Myocyte (in vitro differentiated cells): ENCODE measurements at places on chromosomes 7 and 10. TPM values are rescaled to one million over a fixed set of nuclear protein-coding genes. Genes with fewer than 3 reads are reported as not detected.

DNA sequence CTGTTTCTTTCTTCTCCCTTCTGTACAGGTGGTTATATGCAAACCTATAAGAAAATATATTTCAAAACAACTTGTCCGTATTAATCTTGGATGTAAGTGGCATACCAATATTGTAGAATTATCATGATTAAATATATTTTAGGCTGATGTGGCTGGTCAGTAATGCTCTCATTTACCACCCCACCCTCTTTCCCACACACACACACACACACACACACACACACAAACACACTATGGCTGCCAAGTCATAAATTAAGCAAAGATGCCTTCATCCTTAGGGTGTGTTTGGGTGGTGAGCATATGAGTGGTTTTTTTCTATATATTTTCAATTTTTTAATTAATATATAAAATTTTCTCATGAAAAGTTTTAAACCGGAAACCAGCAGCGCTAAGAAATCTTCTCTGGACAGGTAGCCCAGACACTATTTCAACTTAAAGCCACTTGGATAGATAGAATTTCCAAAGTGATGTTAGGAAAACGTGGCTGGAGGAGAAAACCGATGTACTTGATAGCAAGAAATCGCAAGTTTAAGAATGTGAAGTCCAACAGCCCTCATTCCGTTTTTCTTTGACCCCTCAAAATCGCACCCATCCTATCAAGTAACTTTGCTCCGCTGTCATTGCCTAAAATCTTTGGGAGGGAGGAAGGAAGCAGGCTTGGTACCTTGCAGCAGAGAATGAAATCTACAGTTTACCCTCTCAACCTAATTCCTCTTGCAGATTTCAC is 171.7 kb downstream of the FAM107B start:
- no peak for DNase-seq

The PLAU gene
- total RNA-seq, result 154 and 166 TPM in 2 replicates

GRCh38 chr7:102189756-102190155 is 96.9 kb upstream of the SH2B2 start:
- no peak for DNase-seq

- no peak for DNase-seq
Observed at GRCh38 chr10:133474027-133474426, 20.3 kb downstream of the SCART1 start.

The KLF6 gene
- 14.6 and 14.9 TPM in 2 replicates for total RNA-seq

GRCh38 chr7:98056580-98056979 is 50.1 kb upstream of the LMTK2 start:
- no peak for DNase-seq

GRCh38 chr7:108308903-108309302 is 147.3 kb downstream of the NRCAM start:
- DNase-seq, result peak; percentile 40

The OR2A42 gene
- total RNA-seq, result not detected in 2 replicates

GRCh38 chr10:90112681-90113080 is 411.3 kb downstream of the KIF20B start:
- no peak for DNase-seq

GRCh38 chr7:128097211-128097731 is 66.0 kb upstream of the LRRC4 start:
- no peak for DNase-seq
